ENCODE measurements at places on chromosomes 3 and 15.

GRCh38 chr3:50132421-50133282, 22.5 kb upstream of the SEMA3F start:
- DNase-seq: no peak

DNA sequence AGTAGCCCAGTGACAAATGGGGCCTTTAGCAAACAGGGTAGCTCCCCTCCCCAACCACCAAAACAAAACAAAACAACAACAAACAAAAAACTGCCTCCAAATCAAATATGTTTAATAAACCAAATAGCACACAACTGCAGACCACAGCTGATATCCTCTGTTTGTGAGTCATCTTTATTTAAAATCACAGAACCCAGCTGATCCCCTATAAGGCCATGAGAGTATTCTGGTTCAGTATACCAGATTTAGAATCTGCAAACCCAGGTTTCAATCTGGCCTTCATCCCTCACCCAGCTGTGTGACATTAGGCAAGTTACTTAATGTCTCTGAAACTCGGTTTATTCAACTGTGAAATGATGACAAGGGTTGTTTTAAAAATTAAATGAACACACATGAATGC, 124.5 kb downstream of the SUCLG2 start:
- no peak for DNase-seq

DNA sequence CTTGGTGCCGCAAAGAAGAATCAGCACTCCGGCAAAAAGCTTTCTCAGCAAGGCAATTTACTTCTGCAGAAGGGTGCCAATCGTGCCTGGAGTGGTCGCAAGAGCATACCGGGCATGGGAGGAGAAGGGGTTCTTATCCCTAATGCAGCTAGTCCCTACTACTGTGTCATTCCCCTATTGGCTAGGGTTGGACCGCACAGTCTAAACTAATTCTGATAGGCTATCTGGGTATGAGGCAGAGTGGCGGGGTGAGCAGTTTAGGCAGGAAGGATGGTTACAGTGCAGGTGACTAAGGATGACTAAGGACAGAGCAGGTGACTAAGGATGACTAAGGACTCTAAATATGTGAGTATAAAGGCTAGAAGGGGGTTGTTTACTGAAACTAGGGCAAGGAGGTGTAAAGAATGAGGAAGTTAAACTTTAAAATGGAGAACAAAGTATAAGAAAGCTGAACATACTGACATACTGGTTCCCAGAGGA, 52.9 kb downstream of the PGBD4 start:
- DNase-seq: no peak

DNA sequence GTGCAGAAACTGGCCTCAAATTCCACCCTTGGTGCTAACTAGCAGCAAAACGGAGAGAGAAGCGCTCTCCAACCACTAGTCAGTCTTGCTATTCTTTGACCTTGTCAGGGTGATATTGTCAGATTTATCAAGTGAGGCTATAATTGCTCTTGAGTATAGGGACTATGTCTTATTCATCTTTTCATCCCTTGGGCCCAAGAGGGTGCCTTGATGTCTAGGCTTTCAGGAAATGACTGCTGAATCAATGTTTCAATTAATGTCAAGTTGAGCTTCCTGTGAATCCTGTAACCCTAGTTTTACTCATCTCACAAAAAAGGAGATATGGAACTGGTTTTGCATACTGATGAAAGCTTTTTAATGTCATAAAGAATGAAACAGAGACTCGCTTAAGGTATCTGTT, 701.3 kb downstream of the EDEM1 start:
- DNase-seq: no peak

DNA sequence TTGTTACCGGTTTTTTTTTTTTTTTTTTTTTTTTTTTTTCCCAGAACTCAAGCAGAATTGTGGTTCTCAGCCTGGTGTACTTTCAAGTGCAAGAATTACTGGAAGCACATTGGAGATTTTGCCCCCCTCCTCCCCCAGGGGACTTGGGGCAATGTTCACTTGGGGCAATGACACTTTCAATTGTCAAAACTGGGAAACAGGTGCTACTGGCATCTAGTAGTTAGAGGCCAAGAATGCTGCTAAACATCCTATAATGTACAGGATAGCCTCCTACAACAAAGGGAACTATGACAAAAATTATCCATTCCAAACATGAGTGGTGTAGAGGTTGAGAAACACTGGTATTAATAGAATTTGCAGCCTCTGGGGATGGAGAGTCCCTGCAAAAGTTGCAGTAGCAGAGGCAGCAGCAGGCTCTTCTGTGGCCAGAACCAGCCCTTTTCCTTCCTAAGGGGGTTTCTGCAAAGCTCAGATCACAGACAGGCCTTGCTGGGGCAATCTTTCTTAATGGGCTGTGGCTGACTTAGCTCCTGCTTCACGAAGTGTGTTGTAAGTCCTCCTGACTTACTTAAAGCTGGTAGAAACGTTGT, 144.3 kb upstream of the MRPS22 start:
- DNase-seq: no peak

DNA sequence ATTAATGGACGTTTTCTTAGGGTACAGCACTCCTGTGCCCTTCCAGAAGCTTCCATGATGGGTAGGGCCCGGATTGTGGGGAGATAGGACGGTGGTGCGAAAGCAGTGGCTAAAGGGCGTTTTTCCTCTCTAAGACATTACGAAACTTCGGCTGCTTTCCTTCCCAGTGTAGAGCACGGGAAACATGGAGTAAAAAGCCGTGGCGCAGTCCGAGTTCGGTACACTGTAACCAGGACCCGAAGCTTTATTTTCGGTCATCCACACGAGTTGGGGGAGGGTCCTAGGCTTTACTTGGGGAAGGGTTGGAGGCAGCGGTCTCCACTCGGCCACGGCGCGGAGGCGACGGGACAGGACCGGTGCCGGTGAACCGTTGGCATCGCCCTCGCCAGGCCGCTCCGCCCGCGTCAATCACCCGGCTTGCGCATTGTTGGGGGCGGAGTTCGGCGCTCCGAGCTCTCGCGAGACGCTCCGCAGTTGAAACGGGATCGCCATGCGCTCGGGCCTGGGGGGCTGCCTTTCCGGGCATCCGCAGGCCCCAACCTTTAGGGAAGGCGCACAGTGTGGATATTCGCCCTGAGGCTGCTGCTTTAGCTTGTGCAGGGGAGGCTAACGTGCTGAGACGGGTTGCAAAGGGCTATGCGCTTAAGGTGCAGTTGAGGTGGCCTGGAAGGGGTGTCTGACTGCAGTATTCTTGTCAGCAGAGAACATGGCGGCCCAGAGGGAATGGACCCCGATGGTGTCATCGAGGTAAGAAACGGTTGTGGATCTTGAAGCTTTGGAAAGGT, 546 bp downstream of the EIF4A2 start:
- peak; percentile 54 for DNase-seq
